BJ (cell line): ENCODE measurements at places on chromosomes 2 and 18. TPM values are rescaled to one million over a fixed set of nuclear protein-coding genes. Genes with fewer than 3 reads are reported as not detected.

Gene SIGLEC15
- 0.04 and 0.06 TPM in 2 replicates for polyA plus RNA-seq

Gene USP34
- 32.2 and 56.8 TPM in 2 replicates for polyA plus RNA-seq

Gene ATP6V1C2
- 0.04 and 0.12 TPM in 2 replicates for polyA plus RNA-seq

Gene ASIC4
- 0.04 and 0.09 TPM in 2 replicates for polyA plus RNA-seq

Gene ATOH8
- 12.5 and 19.5 TPM in 2 replicates for polyA plus RNA-seq

Gene KCNE4
- polyA plus RNA-seq = 16.6 and 18.5 TPM in 2 replicates

Gene MATN3
- 0.92 and 0.97 TPM in 2 replicates for polyA plus RNA-seq

Gene YES1
- 11.3 and 15.8 TPM in 2 replicates for polyA plus RNA-seq

Gene CSRNP3
- 0.18 and 0.23 TPM in 2 replicates for polyA plus RNA-seq

Gene TNFRSF11A
- polyA plus RNA-seq = 0.06 TPM in 1 of 2 replicates, not detected in the other

Gene MOGAT1
- polyA plus RNA-seq = not detected in 2 replicates

Gene SPC25
- 4.8 and 9.5 TPM in 2 replicates for polyA plus RNA-seq

Gene IHH
- 0.05 TPM in 2 replicates for polyA plus RNA-seq

DNA sequence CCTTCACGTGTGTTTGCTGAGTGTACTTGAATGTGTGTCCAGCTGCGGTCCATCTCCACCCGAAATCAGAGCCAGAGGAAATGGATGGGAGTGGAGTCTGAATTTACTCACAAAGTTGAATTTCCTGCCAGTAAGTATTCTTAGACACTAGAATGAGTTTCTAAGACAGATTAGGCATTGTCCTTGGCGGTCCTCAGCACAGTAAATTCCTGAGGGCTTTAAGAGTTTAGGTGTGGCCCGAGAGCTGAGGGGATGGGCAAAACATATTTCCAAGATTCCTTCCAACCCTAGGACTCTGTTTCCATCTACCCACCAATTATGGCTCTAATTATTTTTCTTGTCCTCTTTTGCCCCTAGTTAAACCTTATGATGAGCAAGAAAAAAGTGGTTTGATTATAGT is 90.3 kb upstream of the PHLPP1 start:
- peak; percentile 71 for DNase-seq

- no peak for DNase-seq
Observed at GRCh38 chr18:9868857-9869714, 16.7 kb upstream of the TXNDC2 start.

- DNase-seq = no peak
Observed at GRCh38 chr2:43006834-43007543, 214.6 kb upstream of the HAAO start.

GRCh38 chr2:165576409-165577154 is 107.1 kb downstream of the CSRNP3 start:
- no peak for DNase-seq

DNA sequence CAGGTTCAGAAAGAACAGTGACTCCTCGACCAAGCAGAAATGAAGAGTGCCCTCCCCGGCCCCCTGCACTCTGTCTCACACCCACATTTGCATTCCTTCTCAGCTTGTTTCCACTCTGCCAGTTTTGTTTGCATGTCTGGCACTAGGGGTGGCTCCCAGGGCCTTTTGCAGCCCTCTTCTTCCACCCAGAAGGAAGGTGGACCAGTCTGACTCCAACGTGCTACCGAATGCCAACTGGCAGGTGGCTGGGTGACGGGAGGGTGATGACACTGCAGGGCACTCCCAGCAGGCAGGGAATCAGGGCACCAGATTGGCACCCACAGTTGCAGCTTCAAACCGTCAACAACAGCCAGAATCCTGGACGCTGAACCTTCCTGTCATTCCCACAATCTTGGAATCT is 371.1 kb downstream of the TXNL1 start:
- DNase-seq = no peak

DNA sequence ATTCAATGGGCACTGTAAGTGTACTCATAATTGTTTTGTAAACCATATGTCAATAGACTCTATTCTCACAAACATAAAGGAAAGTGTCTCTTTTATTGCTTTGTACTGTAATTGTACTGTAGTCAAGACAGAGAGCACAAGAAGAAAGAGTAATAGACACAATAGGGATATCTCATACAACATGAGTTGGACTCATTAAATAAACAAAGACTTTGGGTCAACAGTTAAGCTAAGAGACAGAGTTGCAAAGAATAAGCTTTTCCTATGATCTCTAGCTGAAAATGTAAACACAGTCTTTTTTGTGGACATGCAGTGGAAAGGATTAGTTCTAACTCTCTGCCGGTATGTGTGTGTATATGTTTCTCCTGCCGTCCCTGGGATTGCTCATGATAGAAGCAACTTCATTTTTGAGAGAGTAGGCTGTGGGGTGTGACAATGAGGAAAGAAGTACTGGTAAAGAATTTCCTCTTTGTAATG is 13.9 kb upstream of the KYNU start:
- DNase-seq = no peak

- DNase-seq = no peak
Observed at GRCh38 chr2:136168720-136169119, 50.8 kb upstream of the CXCR4 start.

- DNase-seq = peak; percentile 69
Observed at GRCh38 chr2:45128580-45128997, 119.3 kb upstream of the SIX2 start.

- no peak for DNase-seq
Observed at GRCh38 chr2:166519391-166519962, 25.4 kb upstream of the SCN7A start.

GRCh38 chr2:120481446-120482194 is 135.7 kb downstream of the INHBB start:
- DNase-seq = no peak

GRCh38 chr2:215863687-215864086 is 149.7 kb downstream of the MREG start:
- DNase-seq = no peak

DNA sequence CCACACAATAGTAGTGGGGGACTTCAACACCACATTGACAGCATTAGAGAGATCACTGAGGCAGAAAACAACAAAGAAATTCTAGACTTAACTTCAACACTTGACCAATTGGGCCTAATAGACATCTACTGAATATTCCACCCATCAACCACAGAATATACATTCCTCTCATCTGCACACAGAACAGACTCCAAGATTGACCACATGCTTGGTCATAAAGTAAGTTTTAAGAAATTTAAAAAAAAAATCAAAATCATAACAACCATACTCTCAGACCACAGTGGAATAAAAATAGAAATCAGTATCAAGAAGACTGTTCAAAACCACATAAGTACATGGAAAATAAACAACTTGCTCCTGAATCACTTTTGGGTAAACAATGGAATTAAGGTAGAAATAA is 9.0 kb upstream of the FLACC1 start:
- DNase-seq = no peak

GRCh38 chr2:26382564-26382963 is 19.2 kb upstream of the DRC1 start:
- DNase-seq = no peak
